ENCODE measurements at places on chromosomes 2 and 18. TPM values are rescaled to one million over a fixed set of nuclear protein-coding genes. Genes with fewer than 3 reads are reported as not detected.

SIX2 gene
- not detected for total RNA-seq

DNA sequence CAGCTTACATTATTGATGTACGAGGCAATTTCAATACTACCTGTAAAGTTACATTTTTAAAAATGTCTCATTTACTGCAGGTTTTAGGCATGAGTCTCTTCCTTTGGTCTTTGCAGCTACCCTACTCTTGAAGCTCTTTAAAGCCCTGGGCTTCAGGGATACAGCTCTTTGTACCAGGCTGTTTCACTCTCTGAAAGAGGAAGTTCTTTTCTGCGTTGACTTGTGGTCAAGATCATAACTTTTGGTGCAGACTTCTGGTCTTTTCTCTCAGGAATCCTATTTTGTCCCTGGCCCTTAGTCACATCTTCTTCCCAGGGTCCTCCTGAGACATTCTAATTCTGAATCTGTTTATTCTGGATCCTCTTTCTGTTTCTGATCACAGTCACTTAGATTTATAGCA, 16.6 kb upstream of the HRH4 start:
- no peak overlapping the region for H3K27ac ChIP-seq
- H3K4me3 ChIP-seq, result no peak overlapping the region
- peaks cover 41% of the 10 kb centered on the region for H3K36me3 ChIP-seq

SIGLEC15 gene
- not detected for total RNA-seq

DNA sequence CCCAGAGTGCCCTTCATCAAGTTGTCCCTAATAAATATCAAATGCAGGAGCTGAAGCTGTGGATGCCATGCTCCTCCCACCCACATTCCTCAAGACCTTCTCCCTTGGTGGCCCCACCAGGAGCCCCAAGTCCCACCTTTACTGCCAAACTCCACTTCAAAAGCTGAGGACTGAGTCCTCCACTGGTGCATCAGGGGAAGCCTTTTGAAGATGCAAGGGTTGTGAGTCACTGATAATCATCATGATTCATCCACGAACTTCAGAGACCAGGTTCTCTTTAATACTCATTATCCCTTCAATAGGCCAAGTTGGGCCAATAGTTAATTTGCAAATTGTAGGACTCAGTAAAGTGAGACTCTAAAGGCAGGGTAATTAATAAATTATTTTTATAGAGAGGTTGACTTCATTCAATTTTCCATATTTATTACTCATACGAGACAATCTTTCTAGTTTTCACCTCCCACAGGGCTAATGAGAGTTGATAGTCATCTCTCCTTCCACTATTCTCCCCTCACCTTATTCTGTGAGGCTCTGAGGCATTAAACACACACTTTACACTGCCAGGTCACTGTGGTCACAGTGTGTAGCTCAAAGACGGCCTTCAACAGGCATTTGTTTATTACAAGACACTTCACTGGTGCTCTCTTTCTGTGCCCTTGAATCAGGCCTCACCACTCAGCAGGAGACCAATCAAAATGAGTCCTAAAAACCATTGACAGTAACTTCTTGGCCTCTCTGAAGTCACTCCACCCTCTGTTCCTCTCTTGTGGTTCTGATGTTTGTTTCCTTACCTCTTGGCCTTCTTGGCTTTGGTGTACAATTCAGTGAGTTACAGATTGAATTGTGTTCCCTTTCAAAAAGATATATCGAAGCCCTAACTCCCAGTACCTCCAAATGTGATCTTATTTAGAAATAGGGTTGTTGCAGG, 99.9 kb downstream of the TRIB2 start:
- no peak overlapping the region for H3K4me3 ChIP-seq
- no peak overlapping the region for H3K27ac ChIP-seq
- H3K4me1 ChIP-seq, result no peaks in the 10 kb centered on the region
- H3K27me3 ChIP-seq, result no peaks in the 10 kb centered on the region
- DNase-seq, result no peak

GRCh38 chr2:237350597-237350996, 63.4 kb downstream of the COL6A3 start:
- no peak for DNase-seq
- peaks cover 19% of the 10 kb centered on the region for H3K36me3 ChIP-seq
- no peak overlapping the region for H3K27ac ChIP-seq
- no peak overlapping the region for H3K4me3 ChIP-seq

DNA sequence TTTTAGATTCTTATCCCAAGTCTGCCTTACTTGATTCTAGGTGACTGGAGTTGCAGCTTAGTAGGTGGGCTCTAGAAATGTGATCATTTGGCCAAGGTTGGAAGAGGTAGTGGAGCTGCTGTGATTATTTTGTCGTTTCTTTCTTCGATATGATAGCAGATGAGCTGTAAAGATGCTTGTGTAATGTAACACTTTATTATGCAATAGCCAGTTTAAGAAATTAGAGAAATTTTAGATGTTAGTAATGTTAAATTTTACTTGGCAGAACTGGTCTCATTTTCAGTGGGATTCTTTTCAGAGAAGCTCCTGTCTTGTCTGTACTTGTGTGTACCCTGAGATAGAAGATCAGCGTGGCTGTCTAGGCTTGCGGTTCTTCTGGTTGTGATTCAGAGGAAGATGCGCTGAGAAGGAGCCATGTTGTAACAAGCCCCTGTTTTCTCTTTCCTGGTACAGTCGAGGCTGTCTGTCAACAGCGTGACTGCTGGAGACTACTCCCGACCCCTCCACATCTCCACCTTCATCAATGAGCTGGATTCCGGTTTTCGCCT, 9.3 kb downstream of the TSN start:
- no peak overlapping the region for H3K27ac ChIP-seq
- H3K36me3 ChIP-seq, result no peaks in the 10 kb centered on the region
- no peaks in the 10 kb centered on the region for H3K27me3 ChIP-seq

TRABD2A gene
- total RNA-seq, result 32.2 TPM

DNA sequence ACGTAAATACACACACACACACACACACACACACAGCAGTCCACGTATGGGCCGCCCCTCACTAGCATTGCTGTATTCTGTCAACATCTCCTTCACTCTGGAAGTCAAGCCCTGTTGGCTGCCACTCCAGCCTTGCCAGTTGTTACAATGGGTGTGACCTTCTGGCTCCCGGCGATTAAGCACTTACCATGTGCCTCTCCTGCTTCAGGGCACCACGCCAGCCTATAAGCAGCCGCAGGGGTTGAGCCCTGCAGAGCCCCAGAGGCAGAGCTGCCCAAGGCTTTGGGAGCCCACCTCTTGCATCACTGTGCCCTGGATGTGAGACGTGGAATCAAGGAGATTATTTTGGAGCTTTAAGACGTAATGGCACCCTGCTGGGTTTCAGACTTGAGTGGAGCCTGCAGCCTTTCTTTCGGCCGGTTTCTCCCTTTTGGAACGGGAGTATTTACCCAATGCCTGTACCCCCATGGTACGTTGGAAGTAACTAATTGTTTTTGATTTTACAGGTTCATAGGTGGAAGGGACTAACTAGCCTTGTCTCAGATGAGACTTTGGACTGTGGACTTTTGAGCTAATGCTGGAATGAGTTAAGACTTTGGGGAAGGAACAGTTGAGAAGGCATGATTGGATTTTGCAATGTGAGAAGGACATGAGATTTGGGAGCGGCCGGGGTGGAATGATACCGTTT, 54.5 kb upstream of the ROCK2 start:
- H3K27me3 ChIP-seq, result no peaks in the 10 kb centered on the region
- peak overlapping the region; percentile 4 for H3K4me3 ChIP-seq
- H3K36me3 ChIP-seq, result no peaks in the 10 kb centered on the region
- H3K27ac ChIP-seq, result no peak overlapping the region
- H3K4me1 ChIP-seq, result no peaks in the 10 kb centered on the region
- DNase-seq, result no peak

DNA sequence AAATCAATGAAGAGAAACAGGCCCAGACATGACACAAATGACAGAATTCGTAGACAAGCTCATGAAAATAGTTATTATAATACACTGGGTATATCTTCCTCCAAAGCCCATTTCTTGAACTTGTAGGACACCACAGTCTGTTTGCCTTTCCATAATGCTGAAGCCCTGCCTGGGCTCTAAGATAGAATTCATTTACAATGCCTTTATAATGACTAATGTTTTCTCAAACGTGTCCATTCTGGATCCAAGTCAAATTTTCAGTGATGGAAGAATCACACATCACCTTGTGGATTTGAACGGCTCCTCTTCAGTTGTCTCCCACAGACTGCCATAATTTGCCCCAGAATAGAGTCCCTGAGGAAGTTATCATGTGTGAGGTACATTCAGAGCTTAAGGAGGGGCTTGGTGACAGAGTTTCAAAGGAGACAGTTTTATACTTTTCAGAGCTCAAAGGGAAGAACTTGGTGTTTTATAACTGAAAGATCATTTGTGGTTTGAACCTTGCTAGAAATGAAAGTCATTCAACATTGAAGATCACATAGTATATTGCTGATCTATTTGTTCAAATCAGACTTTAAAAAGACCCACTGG, 38.2 kb downstream of the CASP8 start:
- no peaks in the 10 kb centered on the region for H3K36me3 ChIP-seq
- DNase-seq, result no peak
- no peaks in the 10 kb centered on the region for H3K4me1 ChIP-seq
- no peaks in the 10 kb centered on the region for H3K27me3 ChIP-seq

DNA sequence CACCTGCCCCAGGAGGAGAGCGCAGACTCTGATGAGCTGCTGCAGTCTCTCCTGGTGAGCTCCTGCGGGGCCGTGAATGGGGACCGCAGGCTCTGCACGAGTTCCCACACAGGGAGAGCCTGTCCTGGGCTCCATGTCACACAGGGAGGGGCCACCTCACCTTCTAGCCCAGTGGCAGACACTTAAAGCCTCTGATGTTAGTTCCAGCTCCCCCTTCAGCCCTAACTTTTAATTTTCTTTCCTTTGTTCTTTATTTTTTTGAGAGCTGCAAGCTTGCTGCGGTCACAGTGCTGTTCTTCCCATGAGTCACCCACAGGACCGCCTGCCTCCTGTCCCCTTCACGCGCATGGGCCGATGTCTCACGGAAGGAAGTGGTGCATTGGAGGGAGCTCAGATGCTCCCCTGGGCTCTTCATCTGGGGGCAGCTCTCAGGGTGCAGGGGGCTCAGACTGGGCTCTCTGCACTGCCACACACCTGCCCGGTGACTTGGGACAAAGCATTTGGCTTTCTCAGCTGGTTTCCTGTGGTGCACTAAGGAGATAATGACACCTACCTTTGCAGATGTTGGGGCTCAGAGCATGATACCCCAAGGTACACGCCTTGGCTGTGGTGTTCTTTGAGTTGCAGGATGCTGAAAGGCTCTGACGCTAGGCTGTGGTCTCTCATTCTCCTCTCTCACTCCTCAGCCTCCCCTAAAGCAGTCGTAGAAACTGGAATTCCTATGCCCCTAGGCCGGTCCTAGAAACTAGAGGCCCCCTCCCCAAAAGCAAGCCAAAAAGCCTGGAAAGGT, 37.2 kb upstream of the PXDN start:
- no peak for DNase-seq
- no peak overlapping the region for H3K27ac ChIP-seq
- H3K27me3 ChIP-seq, result no peaks in the 10 kb centered on the region
- H3K4me3 ChIP-seq, result no peak overlapping the region

DNA sequence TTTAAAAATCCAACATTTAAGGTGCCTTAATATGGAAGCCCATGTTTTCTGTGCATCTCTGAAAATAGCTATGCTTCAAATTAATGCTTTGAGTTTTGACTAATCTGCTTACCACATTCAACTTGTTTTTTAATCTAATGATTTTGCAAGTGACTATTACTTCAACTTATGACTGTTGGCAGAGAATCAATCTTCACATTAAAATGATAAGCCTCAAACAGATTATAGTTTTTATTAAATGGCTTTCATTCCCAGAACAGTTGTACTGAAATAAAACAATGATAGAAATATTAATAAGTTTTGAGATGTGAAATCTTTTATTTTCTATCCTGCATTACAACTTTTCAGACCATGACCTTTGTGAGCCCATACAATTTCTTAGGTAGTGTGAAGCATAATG, 347.5 kb downstream of the ZNF804A start:
- H3K4me1 ChIP-seq, result no peaks in the 10 kb centered on the region
- H3K36me3 ChIP-seq, result no peaks in the 10 kb centered on the region
- H3K27me3 ChIP-seq, result no peaks in the 10 kb centered on the region
- no peak overlapping the region for H3K4me3 ChIP-seq
- no peak for DNase-seq

DNA sequence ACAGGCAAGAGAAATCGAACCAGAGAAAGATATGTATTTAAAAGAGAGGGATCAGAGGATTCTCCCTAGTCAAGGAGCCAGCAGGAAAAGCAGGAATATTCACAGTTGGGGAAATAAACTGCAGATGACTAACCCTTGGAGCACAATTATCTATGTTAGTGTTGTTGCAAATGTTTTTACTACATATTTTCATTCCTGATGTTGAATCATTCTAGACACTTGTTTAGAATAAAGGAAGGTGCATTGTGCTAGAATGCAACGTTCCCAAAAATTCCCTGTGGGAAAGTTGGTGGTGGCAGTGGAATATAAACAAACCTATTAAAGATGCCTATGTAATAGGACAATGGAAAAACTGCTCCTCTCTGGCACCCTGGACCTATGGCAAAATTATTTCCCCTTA, 63.3 kb downstream of the DTNA start:
- no peaks in the 10 kb centered on the region for H3K36me3 ChIP-seq
- no peak overlapping the region for H3K4me3 ChIP-seq
- H3K4me1 ChIP-seq, result peaks cover 5% of the 10 kb centered on the region
- H3K27ac ChIP-seq, result peak overlapping the region; percentile 43

GRCh38 chr2:216221811-216222210, 112.7 kb downstream of the XRCC5 start:
- no peak overlapping the region for H3K27ac ChIP-seq
- no peaks in the 10 kb centered on the region for H3K4me1 ChIP-seq
- no peak for DNase-seq

DNA sequence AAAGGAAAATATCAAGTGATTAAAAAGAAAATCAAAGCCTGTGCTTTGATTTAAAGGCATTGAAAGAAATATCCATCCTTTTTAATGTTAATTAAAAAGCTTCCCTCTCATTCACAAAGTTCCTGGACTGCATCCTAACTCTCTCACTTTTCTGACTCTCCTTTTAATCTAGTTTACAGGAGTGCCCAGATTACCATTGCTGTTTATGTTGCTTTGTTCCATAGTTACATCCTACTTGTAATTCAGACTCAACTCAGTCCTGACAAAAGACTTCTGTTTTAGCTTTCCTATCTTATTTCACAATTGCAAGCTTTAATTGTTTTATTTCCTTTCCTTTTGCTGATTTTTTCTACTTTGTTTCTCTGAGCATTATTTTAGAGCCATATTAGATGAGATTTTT, 160.7 kb upstream of the DTNA start:
- H3K4me3 ChIP-seq, result no peak overlapping the region
- no peaks in the 10 kb centered on the region for H3K36me3 ChIP-seq
- no peak overlapping the region for H3K27ac ChIP-seq
- no peaks in the 10 kb centered on the region for H3K27me3 ChIP-seq

C2orf80 gene
- not detected for total RNA-seq

DNA sequence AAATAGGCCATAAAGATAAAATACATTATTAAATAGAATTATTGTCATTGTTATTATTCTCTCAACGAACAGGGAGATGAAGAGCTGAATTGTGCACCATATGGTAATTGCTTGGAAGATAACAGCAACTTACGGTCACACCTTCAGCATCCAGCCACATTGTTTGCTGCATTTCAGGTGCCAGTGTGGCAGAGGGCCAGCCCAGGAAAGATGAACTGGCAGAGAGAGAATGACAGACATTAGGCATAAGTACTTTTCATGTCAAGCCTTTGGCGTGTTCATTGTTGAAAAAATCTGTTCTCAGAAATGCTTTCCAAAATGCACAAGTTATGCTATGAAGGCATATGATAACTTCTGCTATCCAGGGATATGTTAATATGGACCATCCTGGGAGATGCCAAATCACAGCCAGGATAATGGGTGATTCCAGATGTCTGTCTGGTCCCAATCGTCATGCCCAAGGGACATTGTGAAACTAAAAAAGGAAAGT, 748.6 kb upstream of the PIK3C3 start:
- no peaks in the 10 kb centered on the region for H3K4me1 ChIP-seq
- no peak overlapping the region for H3K4me3 ChIP-seq
